Right atrium auricular region (tissue), 2 donors: ENCODE measurements at places on chromosomes 4 and X. TPM values are rescaled to one million over a fixed set of nuclear protein-coding genes. Genes with fewer than 3 reads are reported as not detected.
A peak's percentile ranks its signal among the peaks of the same experiment; 100 is the strongest.

DNA sequence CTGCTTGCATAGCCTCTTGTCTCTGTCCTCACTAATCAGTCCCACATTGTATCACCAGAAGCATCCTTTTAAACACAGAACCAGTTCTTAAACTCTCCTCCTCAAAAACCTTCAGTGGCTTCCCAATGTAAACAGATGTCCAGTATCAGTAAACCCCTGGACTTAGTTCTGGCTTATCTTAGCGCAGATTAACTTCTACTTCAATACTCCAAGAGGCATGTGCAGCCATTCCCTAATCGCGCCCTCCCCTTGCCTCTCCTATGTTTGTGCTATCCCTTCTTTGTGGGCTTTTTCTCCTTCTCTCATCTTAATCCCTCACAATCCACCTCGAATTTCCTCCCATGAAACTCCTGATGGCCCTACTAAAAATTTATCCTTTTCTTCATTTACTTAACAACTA is 193.8 kb downstream of the FBXO8 start:
- DNase-seq, result no peak
- no peaks in the 10 kb centered on the region for H3K36me3 ChIP-seq
- H3K4me1 ChIP-seq, result no peaks in the 10 kb centered on the region
- no peak overlapping the region for H3K4me3 ChIP-seq
- H3K27me3 ChIP-seq, result no peaks in the 10 kb centered on the region
- H3K27ac ChIP-seq, result no peak overlapping the region

Gene MEPE
- total RNA-seq, result not detected

DNA sequence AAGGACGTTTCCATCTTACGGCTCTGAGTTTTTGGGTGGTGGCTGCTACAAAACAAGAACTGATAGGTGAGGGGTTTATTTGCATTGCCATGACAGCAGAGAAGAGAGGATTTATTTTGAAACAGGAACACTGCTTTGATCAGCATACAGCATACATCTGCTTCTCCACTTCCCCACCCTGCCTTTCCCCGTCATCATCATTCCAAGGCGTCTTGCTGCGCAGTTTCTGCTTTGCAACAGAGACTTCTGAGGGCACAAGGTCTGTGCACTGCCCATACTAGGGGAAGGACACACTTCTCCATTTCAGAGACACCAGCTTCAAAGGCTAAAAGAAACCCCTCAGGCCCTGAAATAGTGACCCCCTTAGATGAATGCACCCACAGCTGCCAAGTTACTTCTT is 19.1 kb downstream of the STARD8 start:
- no peak overlapping the region for H3K27ac ChIP-seq
- H3K36me3 ChIP-seq, result no peaks in the 10 kb centered on the region
- no peak for DNase-seq
- H3K27me3 ChIP-seq, result no peaks in the 10 kb centered on the region
- H3K4me1 ChIP-seq, result no peaks in the 10 kb centered on the region
- no peak overlapping the region for H3K4me3 ChIP-seq

DNA sequence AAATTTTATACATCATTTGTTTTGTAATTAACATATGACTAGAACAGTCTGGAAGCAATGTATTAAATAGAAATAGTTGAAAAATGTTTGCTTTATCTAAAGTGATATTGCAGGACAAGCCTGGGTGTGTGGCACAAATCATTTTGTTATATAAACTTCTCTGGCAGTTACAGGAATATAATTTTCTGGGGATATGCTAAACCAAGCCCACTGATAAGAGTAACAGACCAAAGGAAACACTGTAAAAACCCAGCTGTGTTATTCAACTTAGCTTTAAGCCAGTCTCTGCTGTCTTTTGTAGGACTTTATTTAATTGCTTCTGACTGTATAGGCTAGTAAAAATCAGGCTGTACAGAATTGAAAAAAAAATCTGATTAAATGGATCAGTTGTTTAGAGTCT is 156.2 kb downstream of the NR3C2 start:
- no peaks in the 10 kb centered on the region for H3K36me3 ChIP-seq
- no peaks in the 10 kb centered on the region for H3K4me1 ChIP-seq
- H3K27me3 ChIP-seq, result no peaks in the 10 kb centered on the region
- no peak overlapping the region for H3K4me3 ChIP-seq

Gene FGF2
- 11.6 TPM for total RNA-seq

Gene SSX3
- not detected for total RNA-seq

DNA sequence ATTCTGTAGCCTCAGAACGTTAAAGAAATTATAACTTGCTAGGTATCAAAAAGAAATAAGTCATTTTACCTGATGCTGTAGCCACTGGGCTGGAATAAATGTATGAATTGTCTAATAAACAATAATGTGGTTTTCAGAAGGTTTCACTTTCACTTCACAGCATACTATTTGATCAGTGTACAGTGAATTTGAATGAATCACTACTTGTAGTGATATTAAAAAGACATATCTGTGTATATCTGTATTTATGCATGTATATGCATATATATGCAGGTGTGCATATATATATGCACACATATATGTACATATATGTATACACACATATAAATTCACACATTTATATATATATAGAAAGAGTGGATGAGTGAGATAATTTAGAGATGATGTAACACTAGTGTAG is 440.0 kb upstream of the PCDH10 start:
- H3K36me3 ChIP-seq, result no peaks in the 10 kb centered on the region
- no peaks in the 10 kb centered on the region for H3K4me1 ChIP-seq
- no peak overlapping the region for H3K4me3 ChIP-seq
- no peaks in the 10 kb centered on the region for H3K27me3 ChIP-seq
- H3K27ac ChIP-seq, result no peak overlapping the region

DNA sequence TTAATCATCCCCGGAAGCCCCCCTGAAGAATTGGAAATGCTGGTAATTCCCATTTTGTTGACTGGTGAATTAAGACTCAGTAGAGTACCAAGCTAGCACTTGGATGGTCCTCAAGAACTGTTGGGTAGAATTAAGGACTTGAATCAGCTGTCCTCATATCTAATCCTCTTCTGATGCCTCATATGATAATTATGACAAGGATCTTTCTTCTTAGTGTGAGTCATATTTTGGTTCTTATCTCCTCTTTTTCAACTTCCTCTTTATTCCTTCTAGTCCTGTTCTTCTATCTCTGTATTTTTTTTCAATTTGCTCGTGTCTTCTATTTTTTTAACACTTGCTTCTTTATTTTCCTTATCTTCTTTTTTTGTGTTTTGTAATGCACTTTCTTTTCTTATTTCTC is 206.3 kb upstream of the ANXA3 start:
- H3K36me3 ChIP-seq, result no peaks in the 10 kb centered on the region
- no peak for DNase-seq
- H3K27me3 ChIP-seq, result no peaks in the 10 kb centered on the region

DNA sequence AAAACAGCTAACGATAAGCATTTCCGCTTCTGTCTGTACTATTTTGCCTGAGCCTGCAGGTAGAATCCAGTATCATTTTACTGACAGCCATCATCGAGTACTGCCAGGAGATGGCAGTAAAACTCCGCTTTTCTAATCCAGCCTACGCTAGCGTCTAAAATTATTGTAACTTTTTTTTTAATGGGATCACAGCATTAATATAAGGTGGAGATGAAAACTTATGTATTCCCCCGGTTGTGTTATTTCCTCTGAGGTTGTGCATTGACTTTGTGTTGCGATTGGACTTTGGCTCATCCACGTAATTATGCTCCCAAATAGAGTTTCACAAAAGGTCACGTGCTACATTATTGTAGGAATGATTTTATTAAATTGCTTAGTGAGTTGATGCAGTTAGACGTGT is 248.1 kb downstream of the C4orf33 start:
- DNase-seq, result no peak
- H3K27ac ChIP-seq, result no peak overlapping the region
- H3K36me3 ChIP-seq, result no peaks in the 10 kb centered on the region
- H3K4me1 ChIP-seq, result no peaks in the 10 kb centered on the region

- H3K36me3 ChIP-seq, result no peaks in the 10 kb centered on the region
- no peak overlapping the region for H3K4me3 ChIP-seq
- no peaks in the 10 kb centered on the region for H3K4me1 ChIP-seq
- H3K27me3 ChIP-seq, result no peaks in the 10 kb centered on the region
- H3K27ac ChIP-seq, result no peak overlapping the region
- no peak for DNase-seq
Observed at GRCh38 chrX:69289046-69289792, 124.0 kb upstream of the PJA1 start.

Gene RAI2
- total RNA-seq, result 29.6 TPM

GRCh38 chrX:119614776-119615175 is 8.6 kb upstream of the NKRF start:
- H3K36me3 ChIP-seq, result no peaks in the 10 kb centered on the region
- H3K4me3 ChIP-seq, result no peak overlapping the region
- H3K27ac ChIP-seq, result no peak overlapping the region
- DNase-seq, result no peak
- H3K27me3 ChIP-seq, result no peaks in the 10 kb centered on the region
- H3K4me1 ChIP-seq, result no peaks in the 10 kb centered on the region

- no peak overlapping the region for H3K4me3 ChIP-seq
- H3K27ac ChIP-seq, result no peak overlapping the region
- no peaks in the 10 kb centered on the region for H3K27me3 ChIP-seq
- no peak for DNase-seq
- H3K36me3 ChIP-seq, result no peaks in the 10 kb centered on the region
Observed at GRCh38 chr4:26473893-26474292, 16.4 kb downstream of the CCKAR start.

GRCh38 chr4:76659103-76659490 is 224.1 kb downstream of the SHROOM3 start:
- H3K27me3 ChIP-seq, result no peaks in the 10 kb centered on the region
- H3K36me3 ChIP-seq, result no peaks in the 10 kb centered on the region
- H3K4me3 ChIP-seq, result no peak overlapping the region
- DNase-seq, result no peak

DNA sequence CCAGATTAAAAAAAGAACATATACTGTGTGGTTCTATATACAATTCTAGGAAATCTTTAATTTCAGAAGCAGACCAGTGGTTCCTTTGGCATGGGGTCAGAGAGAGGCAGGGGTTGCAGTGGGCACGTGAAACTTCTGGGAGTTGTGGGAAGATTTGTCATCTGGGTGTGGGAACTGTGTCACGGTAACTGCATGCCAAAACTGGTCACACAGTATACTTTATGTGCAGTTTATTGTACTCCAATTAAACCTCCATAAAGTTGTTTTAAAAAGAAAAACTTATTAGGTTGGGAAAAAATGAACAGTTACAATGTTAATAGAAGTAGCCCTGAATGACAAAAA is 26.7 kb upstream of the STS start:
- H3K27me3 ChIP-seq, result no peaks in the 10 kb centered on the region
- no peak overlapping the region for H3K27ac ChIP-seq
- no peaks in the 10 kb centered on the region for H3K36me3 ChIP-seq

GRCh38 chrX:129652565-129653169 is 2.1 kb downstream of the APLN start:
- H3K4me1 ChIP-seq, result no peaks in the 10 kb centered on the region
- H3K27me3 ChIP-seq, result no peaks in the 10 kb centered on the region
- no peak overlapping the region for H3K27ac ChIP-seq
- peak; percentile 40 for DNase-seq

GRCh38 chr4:53818104-53818503 is 226.8 kb upstream of the LNX1 start:
- H3K27me3 ChIP-seq, result no peaks in the 10 kb centered on the region
- H3K4me1 ChIP-seq, result no peaks in the 10 kb centered on the region
- H3K4me3 ChIP-seq, result no peak overlapping the region
- H3K27ac ChIP-seq, result no peak overlapping the region

Gene CENPVL1
- not detected for total RNA-seq
